ENCODE measurements at places on chromosomes 7 and 10.

GRCh38 chr7:103934508-103934907, 55.0 kb downstream of the RELN start:
- no peak for DNase-seq

- DNase-seq = no peak
Observed at GRCh38 chr7:139058943-139059342, 23.1 kb upstream of the ZC3HAV1L start.

DNA sequence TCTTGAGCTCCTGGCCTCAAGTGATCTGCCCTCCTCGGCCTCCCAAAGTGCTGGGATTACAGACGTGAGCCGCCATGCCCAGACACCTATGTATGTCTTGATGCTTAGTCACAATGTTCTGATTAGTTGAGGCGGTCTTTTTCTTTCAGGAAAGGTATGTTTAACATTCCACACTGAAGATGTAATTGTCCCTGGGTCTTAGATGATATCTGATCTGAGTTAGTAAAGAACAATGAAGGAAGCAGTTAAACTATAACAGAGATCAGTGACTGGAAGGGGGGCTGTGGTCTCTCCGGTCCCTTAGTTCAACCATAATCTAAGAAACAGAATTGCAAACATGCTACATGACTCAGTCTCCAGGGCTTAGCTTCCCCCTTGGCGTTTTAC, 31.5 kb upstream of the SH2D4B start:
- no peak for DNase-seq

DNA sequence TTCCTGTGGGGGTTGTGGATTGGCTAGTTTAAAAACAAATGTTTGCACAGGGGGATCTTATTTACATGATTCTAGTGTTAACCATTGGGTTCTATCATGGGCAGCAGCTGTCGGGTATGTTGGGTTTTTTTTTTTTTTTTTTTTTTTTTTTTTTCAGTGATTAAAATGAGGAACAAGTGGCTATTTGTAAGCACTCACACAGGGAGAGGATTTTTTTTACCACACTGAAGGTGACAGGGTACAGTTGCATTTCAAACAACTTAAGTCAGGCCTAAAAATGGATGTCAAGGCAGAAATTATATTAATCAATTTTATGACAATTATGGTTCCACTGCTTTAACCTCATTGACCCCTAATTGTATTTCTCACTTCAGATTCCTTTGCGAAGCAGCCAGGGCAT, 92.8 kb downstream of the CD36 start:
- DNase-seq = no peak

Measured in MM.1S (cell line).